ENCODE measurements at places on chromosomes 3 and 15.

- DNase-seq: no peak
These were observed 102.8 kb downstream of the STT3B start for GRCh38 chr3:31635545-31635944.

DNA sequence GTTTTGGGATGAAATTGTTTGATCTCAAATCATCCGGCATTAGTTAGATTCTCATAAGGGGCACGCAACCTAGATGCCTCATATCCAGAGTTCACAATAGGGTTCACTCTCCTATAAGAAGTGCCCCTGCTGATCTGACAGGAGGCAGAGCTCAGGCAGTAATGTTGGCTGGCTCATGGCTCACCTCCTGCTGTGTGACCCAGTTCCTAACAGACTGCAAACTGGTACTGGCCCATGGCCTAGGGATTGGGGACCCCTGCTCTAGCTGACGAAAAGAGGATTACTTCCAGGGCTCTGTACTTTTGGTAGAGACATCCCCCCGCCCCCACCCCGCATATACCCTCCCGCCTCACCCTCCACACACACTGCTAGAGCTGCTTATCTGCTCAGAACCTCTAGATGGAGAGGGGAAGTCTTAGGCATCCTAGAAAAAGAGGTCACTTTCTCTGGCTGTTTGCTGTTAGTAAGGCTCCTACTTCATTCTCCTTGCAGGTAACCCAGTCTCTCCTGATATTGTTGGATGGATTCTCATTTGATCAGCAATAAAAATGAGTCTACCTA lies 923.1 kb downstream of the CADM2 start:
- no peak for DNase-seq

GRCh38 chr3:152671446-152672319 lies 163.2 kb upstream of the P2RY1 start:
- no peak for DNase-seq

DNA sequence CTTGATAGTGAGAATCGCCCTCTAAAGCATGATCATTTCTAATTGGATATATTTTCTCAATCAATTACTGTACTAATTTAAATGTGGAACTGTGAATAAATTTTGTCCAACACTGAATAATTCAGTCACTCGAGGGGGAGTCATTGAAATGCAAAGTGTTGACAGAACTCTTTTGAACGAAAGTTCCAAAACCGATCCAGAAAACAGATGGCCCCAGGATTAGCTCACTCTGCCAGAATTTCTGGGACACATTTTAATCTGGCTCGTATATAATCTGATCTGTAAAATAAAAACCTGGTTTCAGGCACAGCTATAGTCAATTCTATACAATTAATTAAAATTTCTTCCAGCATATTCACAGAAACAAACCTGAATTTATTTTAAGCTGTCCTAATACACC lies 580.4 kb downstream of the ROBO1 start:
- no peak for DNase-seq

DNA sequence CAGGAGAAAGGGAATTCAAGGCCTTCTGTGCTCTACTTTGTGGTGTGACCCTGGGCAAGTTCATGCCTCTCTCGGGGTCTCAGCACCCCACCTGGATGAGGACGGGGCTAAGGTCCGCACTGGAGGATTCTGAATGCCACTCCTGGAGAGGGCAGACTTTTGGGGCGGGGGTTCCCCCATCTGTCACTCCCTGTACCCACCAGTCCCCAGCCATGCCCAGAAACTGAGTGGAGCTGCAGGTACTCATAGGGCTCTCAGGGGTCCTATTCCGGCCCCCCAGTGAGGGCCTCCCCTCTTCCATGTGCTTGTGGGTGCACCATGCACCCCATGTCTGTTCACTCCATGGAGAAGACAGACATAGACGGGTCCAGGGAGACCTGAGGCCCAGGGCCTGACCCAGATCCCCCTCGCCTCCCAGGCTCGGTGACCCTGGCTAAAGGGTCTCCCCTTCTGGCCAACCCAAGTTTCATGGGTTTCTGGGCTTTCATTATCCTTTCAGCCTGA lies 26.0 kb downstream of the ACSBG1 start:
- no peak for DNase-seq

DNA sequence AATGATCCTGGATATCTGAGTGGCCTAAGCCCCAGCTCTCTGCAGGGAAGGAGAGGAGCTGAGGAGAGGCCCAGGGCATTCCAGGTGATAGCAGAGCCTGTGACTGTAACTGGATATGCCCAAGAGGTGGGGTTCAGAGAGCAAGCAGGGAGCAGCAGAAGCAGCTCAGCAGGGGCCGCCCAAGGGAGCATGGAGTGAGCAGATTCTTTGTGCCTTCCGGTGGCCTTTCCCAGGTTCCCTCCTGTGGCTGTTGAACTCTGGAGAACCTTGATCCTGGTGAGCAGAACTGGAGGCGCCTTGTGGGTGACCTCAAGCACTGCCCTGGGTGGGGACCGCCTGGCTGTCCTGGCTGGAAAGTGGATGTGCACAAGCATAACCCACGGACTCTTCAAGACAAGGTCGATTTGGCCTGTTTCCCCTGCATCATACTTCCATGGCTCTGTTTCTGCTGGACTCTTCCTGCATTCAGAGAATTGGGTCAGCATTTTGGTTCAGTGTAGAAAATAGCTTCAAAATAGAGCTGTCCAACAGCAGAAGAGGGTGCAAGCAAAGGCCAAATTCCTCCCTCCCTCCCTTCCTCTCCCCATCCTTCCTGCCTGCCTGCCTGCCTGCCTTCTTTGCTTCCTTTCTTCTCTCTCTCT lies 76.1 kb downstream of the ARNT2 start:
- no peak for DNase-seq

DNA sequence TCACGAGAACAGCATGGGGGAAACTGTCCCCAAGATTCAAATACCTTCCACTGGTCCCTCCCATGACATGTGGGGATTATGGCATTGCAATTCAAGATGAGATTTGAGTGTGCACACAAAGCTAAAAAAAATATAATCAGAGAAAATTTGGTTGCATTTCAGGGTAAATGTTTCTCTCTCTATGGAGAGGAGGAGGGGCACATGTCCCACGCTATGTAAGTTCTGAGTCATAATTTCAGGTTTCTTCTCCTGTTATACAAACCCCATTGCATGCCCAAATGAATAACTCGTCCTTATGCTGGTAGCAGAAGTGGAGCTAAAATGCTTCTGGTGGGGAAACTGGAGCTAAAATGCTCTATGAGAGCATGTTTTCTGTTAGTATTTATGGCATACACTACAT lies 209.7 kb upstream of the DCBLD2 start:
- no peak for DNase-seq

DNA sequence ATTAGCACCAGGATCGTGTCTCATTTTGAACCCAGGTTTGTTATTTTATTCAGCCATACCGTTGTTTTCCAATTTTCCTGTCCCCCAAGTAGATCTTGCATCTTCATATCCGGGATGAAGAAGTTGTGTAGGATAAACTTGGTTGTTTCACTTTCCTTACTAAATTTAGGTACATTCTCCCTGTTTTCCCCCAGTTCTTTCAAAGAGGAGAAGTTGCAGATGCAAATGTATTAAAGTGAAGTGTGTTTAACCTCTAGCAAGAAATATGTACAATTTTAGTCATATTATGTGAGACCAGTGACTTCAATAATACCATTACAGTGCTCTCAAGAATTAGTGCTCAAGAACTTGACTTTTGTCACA lies 1.3 kb downstream of the ATXN7 start:
- DNase-seq: no peak

DNA sequence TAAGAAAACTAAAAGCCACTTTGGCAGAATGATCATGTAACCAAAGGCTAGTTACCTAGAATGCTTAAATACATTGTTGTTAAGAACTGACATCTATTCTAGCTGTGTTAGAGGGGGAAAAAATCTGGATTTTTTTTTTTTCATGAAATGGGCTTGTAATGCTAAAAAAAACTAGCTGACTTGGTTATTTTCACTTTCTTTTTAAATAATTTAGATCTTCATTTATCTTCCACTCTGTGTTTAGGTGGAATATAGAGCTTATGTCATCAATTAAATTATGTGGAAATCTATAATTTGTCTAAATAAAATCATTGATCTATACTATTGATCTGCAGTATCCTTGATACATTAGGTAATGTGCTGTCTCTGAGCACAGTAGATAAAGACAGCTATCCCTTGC lies 217.4 kb downstream of the TCF12 start:
- no peak for DNase-seq

- DNase-seq: no peak
These were observed 15.6 kb downstream of the NDN start for GRCh38 chr15:23671481-23671880.

Measured in stimulated activated CD8-positive, alpha-beta memory T cell treated with anti-CD3 and anti-CD28 coated beads, Interleukin-2, amount 100 ng/mL, for 1 hour (primary cell).